ENCODE measurements at places on chromosomes 7 and 10.

- DNase-seq = no peak
These were observed 17.9 kb downstream of the ANKRD22 start for GRCh38 chr10:88833723-88834122.

DNA sequence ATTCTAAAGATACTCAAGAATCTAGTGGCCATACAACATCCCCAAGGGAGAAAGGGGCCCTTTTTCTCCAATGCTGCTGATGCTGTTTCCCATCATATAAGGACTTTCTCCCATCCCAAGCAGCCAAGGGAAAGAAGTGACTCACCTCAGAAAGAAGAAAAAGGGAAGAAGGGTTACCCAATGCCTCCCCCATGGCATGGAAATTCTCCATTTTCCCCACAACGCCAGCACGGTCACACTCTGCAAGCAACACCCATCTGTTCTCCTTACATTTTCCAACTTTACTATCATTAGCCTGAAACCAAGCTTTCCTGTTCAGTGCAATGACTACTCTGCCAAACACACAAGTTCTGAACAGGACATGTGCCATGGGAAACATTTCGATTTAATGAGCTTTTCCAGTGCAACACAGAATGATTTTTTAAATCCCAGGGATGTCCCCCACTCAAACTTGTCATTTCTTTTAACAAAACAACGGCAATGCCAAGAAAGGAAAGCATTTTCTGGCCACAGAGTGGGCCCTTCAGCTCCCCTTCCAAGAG lies 67.9 kb downstream of the PTPRN2 start:
- no peak for DNase-seq

GRCh38 chr7:130942211-130942964 lies 208.4 kb upstream of the KLF14 start:
- DNase-seq = no peak

DNA sequence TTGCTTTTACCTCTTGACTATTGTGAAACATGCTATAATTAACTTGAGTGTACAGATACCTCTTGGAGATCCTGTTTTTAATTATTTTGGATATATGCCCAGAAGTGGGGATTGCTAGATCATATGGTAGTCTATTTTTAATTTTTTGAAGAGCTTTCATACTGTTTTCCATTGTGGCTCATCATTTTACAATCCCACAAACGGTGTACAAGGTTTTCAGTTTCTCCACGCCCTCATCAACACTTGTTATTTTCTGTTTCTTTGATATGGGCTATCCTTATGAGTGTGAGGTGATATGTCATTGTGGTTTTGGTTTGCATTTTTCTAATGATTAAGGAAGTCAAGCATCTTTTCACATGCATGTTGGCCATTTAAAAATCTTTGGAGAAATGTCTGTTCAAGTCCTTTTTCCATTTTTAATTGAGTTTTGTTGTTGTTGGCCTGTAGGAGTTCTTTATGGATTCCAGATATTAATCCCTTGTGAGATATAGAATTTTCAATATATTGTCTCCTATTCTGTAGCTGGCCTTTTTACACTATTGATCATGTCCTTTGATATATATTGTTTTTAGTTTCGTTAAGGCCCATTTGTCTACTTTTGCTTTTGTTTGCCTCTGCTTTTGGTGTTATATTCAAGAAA lies 7.5 kb downstream of the AGK start:
- DNase-seq = no peak

DNA sequence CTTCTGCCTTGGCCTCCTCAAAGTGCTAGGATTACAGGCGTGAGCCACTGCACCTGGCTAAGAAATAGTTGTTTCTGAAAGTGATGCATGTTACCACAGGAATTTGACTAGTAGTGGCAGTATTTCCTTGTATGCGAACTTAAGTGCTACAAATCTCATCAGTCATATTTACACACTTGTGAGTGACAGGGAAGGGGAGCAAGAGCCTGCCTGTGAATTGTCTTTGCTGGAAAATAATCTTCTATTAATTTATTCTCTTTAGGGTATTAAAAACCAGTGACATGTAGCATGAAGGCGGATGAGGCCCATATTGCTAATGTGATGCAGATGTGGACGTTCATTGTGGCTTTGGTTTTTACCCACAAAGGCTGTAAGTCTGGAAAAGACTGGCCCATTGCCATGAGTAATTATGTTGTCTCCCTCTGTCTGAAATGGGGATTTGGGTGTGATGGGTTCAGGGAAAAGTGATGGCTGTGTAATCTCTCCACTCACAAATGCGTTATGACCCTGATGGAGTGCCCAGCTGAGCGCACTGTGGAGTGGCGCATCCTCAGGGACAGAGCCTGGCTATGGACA lies 97.6 kb downstream of the CCNY start:
- no peak for DNase-seq

DNA sequence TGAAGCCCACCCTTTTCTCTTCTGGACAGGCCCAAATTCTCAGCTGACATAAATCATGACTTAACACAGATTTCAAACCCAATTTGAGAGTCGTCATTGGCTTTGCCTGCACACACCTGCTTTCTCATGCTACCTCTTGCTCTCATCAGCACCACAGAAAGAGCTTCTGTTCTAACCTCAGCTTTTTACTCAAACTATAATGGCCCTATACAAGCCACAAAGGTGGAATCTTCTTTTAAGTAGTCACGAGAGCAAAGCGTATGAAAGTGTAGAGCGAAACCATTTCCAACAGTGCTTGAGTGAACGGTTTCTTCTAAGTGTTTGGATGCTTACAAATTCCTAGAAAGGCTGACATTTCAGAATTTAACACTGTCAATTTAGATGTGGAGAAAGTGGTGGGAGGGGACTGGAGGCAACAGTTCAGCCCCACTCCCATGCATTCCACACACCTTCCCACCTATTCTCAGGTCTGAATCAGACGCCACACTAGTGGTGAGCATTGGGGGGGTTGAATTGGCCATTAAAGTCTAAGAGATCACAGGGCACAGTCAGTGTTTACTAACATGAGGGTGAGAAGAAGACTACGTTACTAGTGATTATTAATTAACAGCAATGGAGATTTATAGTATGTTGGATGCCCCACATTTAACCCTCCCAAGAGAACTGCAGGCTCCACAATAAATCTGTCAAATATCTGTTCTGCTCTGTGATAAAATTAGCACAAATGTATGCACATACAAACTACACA lies 114.0 kb downstream of the PRKCQ start:
- no peak for DNase-seq

- no peak for DNase-seq
These were observed 45.5 kb downstream of the VWA2 start for GRCh38 chr10:114284346-114285071.

- no peak for DNase-seq
These were observed 20.8 kb upstream of the OPTN start for GRCh38 chr10:13078912-13079775.

DNA sequence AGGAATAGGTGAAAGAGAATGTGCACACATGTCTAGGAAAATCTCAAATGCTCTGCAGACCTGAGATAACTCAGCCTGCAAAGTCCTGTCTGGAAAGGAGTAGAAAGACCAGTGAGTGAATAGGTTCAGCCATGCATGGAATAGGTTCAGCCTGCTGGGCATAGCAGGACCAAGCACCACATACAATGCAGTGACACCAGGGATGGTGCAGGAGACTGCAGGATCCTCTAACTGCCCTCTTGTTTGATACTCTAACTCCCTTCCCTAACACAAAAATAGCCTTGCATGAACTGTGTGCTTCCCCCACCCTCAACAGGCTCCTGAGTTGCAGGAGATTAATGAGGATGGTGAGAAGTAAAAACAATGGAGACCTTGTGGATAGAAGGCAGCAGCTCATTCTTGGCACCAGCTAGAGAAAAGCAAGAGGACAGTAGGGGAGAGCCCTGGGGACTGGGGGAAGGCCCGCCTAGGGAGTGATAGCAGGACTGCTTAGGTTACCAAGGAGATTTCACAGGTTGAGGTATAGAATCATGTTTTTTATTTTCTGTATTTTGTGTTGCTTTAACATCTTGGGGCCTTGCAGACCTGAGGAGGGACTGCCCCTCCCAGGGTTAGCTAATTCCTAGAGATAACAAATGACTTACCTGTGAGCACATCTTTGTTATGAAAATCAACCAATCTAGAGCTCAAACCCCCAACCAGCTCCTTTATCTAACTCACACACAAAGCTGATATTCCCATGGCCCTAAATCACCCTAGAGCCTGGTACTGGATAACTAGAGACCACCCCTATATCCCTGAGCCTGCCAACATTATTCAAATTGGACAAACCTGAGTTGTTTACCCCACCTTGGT lies 187.8 kb downstream of the PLPP4 start:
- DNase-seq = no peak

DNA sequence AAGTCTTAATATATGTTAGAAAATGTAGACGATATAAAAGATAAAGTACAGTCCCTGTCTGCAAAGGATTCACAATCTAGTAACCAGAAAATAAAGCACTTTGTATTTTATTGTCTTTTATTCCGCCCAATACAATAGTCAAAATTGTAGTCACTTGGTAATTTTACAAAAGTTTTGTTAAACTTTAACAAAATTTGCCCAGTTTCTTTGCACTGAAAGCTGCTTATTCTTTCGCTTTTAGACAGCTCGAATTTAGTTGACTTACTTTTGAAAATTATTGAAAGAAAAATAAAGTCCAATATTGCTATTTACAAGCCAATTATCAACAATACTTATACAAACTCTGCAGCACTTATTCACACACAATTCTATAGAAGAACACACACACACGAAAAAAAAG lies 534.9 kb upstream of the LRRTM3 start:
- DNase-seq = no peak

- no peak for DNase-seq
These were observed 298.4 kb downstream of the CCDC3 start for GRCh38 chr10:12703126-12703525.

Data from stimulated activated CD8-positive, alpha-beta memory T cell treated with anti-CD3 and anti-CD28 coated beads, Interleukin-4, amount 100 ng/mL, for 1 hour (primary cell).